ENCODE measurements at places on chromosomes 1 and 21.

DNA sequence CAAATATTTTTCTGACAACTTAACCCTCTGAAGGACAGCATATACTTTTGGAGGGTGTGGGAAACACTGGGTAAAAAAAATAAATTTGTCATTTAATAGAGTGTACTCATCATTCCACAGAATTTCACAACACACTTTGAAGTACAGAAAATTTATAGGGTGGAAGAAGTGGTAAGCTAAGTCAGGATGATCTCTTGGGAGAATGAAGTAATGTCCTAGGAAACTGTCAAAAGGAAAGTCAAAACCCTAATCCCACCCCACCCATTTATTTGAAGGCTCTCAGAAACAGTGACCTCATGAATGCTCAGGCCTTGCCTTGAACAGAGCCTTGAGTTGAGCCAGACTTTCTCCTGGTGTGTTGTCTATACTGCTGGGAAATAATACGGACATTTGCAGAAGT, 7.3 kb upstream of the UAP1 start:
- no peak for DNase-seq

DNA sequence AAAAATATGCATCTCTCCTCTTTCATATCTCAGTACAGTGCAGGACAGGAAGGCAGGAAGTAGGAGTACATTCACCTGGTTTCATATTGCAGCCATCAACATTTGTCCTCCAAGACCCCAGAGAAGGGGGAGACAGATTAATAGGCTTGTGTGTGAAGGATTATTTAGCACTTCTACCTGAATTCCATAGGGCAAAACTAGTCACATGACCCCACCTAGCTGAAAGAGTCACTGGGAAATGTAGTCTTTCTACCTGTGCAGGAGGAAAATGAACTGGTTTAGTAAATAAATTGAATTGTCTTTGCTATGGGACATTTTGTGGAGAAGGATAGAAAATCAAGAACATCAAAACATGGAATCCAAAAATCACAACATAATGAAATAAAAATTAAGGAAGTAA, 13.9 kb upstream of the TRIM33 start:
- no peak for DNase-seq

DNA sequence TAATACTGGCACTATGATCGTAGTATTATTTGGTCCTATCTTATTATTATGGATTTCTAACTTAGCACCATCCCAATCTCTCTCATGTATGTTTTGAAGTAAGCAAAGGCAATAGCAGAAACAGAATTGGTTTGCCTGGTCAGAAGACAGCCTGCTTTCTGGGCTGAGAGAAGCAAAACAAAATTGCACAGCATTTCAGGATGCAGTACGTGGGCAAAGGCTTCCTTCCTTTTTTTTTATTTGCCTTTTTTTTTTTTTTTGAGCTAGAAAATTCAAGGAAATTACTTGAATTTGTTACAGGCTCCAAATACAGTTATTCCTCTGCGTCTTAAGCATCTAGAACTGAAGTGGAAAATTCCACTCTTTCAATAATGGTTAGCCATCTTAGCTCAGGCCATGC, 8.8 kb downstream of the CDA start:
- DNase-seq, result no peak

GRCh38 chr1:7389906-7390603, 381.0 kb upstream of the VAMP3 start:
- peak; percentile 80 for DNase-seq

- no peak for DNase-seq
Measured at GRCh38 chr1:218494449-218494852, 149.3 kb downstream of the TGFB2 start.

- DNase-seq, result no peak
Measured at GRCh38 chr1:197572169-197572568, 203.1 kb downstream of the DENND1B start.

GRCh38 chr1:209870151-209870831, 42.5 kb downstream of the UTP25 start:
- no peak for DNase-seq

DNA sequence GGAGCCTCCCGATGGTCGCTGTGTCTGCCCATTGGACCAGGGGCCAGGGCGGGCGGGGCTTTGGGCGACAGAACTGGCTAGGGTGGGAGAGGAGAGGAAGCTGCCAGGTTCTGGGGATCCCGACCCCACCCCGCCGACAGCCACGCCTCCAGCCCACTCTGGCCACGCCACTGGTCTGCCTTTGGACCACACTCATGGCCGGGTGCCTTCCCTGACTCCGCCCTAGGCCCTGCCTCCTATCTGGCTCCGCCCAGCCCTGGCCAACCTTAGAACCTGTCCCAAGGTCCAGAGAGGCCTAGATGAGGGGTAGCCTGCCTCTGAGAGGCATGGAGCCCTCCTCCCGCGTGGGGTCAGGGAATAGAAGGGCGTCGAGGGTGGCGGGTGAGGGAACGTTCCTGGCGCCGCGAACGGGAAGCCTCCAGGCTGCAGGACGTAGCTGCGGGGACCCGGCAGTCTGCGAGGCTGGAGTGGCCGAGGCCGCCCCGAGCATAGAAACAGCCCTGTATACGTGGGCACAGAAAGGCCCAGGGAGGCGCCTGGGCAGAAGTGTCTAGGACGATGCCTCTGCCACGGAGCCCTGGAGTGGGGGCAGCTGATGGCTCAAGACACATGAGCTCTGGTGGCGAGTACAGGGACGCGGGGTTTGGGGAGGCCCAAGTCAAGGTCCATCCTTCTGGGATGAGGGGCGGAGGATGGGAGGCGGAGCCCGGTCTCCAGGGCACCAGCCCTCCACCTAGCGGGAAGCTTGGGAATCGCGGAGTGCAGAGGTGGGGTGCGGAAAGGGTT, 11.5 kb upstream of the COL16A1 start:
- DNase-seq, result peak; percentile 89

GRCh38 chr1:82690411-82690810, 889.7 kb downstream of the ADGRL2 start:
- DNase-seq, result no peak

- no peak for DNase-seq
Measured at GRCh38 chr1:119956306-119956705, 60.0 kb upstream of the ADAM30 start.

DNA sequence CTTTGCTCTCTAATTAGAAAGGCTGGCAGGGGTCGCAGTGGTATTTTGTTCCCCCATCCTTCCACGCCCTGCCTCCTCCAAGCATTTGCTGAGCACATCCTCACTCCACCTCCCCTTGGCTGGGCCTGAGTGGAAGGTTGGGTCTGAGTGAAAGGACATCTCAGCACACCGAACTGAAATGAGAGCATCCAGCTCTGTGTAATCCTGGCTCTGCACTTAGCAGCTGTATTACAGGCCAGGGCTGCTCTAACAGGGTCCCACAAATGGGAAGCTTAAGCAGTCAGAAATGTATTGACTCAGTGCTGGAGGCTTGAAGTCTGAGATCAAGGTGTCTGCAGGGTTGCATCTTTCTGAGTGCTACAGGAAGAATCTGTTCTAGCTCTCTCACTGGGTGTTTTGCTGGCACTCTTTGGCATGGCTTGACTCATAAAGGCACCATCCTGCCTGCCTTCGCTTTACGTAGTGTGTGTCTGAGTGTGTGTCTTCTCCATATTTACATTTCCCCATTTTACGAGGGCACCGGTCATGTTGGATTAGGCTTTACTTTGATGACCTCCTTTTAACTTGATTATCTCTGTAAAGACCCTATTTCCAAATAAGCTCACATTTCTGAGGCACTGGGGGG, 48.5 kb upstream of the IGSF21 start:
- DNase-seq, result no peak

DNA sequence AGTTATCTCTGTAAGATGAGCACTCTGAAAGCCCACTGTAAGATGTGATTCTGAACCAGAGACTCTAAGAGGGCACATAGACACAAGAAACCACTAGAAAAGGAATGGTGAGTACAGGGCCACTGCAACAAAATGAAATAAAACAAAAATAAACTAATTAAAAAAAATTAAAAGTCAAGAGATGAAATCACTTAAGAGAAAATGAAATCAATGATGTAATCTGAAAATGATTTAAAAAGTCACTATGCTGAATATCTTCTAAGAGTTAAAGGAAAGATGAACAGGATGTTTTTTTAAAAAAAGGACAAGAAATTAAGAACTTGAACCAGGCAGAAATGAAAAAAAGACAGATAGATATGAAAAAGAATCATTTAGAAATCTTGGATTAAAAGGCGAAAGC, 110.6 kb upstream of the OLIG2 start:
- no peak for DNase-seq

DNA sequence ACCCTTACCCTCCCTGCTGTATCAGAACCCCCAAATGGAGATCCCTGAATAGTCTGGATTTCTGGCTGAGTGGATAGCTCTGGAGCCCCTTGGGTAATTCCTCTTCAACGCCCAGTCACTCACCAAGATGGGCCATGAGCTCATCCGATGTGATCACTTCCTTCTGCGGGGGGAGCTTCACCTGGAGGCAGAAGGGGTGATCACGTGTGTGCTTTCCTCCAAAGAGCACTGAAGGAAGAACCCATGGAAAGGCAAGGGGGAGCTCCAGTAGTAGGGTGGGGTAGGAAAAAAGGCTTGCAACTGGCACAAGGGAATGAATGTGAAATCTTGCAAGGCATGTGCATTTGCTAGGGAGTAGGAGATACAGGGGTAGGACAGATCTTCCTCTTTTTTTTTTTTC, 5.1 kb downstream of the MINDY1 start:
- DNase-seq, result no peak

GRCh38 chr1:167676916-167677848, 44.6 kb upstream of the MPZL1 start:
- no peak for DNase-seq

DNA sequence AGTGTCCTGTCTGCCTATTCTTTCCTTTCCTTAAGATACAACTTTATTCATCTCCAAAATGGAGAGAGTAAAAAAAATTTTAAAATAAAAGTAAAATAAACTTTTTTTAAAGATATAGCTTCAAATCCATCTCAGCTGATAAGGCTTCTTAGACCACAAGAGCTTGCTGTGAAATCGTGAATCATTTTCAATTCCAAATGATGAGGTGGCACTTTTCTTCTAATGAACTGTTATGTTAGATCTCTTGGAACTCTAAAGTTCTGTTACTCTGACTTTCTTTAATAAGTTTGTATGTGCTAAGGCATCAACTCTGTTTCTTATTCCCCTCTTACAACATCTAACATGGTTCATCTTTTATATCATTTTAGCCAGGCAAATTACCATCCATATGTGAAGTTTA, 4.5 kb downstream of the SH3GLB1 start:
- DNase-seq, result no peak

GRCh38 chr1:200409203-200409760, 554 bp downstream of the ZNF281 start:
- DNase-seq, result no peak

GRCh38 chr1:179047636-179047997, 21.9 kb downstream of the FAM20B start:
- DNase-seq, result no peak

DNA sequence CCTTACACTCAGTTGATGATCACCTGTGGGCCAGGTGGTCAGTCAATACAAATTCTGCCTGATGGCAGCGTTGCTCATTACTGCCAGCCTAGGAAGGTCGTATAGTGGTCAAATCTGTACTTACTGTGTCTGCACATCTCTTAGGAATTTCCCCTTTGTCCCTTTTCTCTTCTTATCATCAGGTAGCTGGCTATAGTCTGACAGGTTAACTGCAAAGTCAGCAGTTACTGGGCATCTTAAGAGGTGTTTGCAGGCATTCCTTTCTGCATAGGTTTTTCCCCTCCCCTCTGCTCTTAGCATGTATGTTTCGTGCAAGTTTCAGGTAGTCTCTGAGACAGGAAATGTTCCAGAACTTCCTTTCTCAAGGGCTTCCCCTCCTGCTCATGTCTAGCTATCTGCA, 298.7 kb downstream of the LRRIQ3 start:
- no peak for DNase-seq
